Activated CD8-positive, alpha-beta memory T cell treated with anti-CD3 and anti-CD28 coated beads for 1 hour (primary cell): ENCODE measurements at places on chromosomes 3 and 15.

DNA sequence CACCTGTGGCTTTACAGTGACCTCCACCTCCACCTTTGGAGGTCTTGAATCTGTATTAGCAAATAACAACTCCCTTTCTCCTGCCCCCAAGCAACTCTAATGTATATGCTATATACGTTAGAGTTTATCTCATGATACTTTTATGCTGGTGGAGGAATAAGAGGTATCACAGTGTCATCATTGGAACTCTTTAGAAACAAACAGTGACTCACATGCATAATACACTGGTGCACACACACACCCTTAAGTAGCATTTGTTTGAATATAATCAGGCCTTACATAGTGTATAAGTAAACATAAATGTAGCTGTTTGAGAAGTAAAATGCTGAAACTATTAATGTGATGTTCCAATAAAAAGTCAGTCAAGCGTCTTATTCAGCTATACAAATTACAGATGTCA, 280.2 kb upstream of the C2CD4B start:
- DNase-seq = no peak

DNA sequence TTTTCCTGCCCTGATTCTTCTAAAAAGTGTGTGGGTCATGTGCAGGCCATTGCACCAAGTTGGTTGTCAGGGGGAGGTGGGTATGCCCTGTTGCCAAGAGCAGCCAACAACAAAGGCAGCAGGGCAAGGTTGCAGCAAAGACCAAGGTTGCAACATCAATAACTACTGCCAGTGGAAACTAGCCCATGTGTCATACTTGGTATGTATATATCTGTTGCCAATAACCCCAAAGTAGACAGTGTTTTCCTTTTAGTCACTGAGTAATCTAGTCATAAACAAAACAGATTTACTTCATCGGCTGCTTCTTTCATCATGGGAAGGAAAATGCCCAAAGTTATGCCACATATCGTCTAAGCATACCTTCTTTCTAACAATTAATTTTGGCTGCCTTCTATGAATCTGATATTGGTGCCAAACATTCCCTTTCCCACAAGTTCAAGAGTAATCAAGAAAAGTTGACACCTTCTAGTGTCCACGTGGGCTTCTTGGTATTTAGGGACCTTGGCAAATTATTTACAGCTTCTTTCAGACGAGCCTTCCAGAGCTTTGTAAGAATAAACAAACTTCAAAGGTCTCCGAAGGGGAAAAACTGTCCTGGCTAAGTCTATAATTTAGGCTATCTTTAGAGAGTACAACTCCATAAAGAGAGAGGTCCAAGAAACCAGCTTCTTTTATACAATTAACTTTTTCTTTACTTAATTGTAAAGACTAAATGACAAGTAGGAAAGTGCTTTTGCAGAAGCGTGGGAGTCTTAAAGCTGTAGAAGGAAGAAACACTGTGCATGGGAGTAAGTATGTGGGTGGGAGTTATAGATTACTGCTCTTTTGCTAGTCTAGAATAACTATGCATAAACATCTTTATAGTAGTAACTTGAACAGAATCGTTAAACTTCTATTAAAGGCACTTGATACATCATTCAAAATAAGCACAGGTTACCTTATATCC, 10.0 kb upstream of the MBNL1 start:
- peak; percentile 48 for DNase-seq

DNA sequence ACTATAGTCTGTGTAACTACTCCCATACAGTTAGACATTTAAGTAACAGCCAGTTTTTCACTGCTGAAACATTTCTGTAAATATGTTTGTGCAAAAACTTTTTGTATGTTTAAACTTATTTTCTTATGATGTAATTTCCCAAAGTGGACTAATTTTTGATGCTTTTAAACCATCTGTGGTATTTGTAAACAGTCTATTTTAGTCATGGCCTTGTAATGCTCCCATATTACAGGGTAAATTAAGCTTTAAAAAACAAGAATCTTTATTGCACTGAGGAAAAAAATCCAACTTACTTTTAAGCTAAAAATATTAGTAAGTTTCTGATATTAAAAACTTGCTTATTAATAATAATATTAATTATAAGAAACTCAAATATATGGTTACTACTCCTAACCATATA, 13.5 kb downstream of the CCDC14 start:
- no peak for DNase-seq

DNA sequence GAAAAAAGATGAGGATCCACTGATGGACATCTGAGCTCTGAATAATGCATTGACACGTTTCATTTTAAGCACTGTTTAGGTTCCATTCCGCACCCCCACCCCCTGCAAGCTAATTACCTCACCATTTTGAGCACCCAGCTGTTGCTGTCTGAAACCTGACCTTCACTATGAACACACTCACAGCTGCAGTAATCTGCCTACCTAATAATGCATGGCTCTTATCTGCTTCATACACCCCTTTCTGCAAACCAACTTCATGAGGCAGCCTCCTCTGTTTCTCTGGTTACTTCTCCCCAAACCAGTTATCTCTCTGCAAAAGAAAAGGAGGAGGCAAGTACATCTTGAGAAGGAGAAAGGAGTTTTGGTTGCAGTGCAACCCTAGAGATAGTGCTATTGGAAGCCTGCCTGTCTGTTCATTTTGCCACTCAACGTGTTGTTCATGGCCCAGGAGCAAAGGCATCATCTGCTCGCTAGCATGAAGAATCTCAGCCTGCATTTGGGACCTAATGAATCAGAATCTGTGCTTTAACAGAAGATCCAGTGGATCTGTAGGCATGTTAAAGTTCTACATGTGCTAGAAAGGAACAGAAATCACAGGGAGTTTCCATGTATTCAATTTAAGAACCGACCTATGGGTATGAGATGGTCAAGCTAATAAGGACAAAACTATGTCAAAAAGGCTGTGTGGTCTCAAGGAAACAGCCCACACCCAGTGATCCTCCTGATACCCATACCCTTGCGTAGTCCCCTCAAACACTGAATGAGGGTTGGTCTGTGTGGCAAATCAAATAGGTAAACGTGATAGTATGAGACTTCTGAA, 87.2 kb downstream of the MB21D2 start:
- no peak for DNase-seq

GRCh38 chr3:23979569-23979968, 34.5 kb downstream of the NR1D2 start:
- no peak for DNase-seq

GRCh38 chr3:29493109-29493508, 212.2 kb downstream of the RBMS3 start:
- DNase-seq = no peak

DNA sequence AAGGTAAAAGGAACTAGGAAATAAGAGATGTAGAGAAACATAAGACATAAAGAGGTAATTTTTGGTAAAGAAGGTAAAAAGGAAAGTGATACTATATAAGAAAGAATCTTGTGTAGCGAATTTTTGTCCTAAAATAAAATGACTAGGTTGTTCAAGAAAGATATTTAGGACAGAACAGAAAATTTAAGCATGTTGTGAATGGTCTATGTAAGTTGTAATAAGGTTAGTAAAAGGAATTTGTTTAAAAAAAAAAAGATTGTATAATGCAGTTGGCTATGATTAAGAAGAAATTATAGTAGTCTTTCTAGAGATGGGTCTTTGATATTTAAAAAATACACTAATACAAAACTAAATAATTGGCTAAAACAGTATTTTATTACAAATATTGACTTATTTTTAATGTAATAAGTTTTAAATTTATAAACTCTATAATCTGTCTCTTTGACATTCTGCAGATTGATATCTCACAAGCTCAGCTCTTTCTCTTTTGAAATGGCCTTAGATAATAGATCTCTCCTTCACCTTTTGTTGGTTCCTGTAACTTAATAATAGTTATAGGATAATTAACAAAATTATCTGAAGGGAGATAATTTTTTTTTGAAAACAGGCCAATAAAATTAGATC, 3.7 kb upstream of the SLC41A3 start:
- no peak for DNase-seq

GRCh38 chr15:101188637-101189408, 63.0 kb downstream of the CHSY1 start:
- no peak for DNase-seq

DNA sequence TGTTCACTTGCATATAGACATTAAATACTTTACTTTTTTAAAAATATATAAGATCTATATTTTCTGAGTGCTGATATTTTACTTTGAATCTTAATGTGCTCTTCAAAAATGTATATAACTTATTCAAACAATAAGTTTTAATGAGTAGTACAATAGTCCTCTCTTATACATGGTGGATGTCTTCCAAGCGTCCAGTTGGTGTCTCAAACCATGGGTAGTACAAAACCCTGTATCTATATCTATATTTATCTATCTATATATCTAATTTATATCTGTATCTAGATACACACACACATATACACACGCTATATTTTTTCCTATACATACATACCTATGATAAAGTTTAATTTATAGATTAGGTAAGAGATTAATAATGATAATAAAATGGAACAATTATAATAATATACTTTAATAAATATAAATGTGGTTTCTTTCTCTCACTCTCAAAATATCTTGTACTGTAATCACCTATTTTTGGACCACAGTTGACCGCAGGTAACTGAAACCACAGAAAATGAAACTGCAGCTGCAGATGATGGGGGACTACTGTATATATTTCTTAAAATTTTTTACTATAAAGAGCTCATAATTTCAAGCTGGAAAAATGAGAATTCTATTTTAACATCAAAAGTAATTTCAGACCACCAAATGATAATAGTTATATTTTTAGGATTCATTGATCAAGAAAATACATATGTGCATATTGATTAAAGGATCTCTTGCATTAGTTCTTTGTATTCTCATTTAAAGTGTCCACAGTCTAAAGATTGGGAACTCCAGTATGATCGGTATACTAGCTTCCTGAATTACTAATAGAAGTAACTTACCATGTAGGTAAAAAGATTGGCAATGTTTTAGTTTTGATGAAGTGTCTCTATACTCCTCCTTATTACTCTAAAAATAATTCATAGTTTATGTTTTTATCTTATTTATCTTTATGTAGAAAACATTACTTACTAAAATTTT, 215.1 kb upstream of the MLF1 start:
- DNase-seq = no peak

GRCh38 chr15:37885651-37886050, 48.8 kb upstream of the TMCO5A start:
- DNase-seq = no peak

GRCh38 chr15:61879219-61879618, 181.0 kb downstream of the VPS13C start:
- DNase-seq = no peak

- no peak for DNase-seq
Measured at GRCh38 chr3:180690061-180690460, 10.8 kb upstream of the CCDC39 start.

- no peak for DNase-seq
Measured at GRCh38 chr3:37145611-37146010, 28.8 kb downstream of the LRRFIP2 start.

GRCh38 chr3:77773084-77773483, 733.2 kb downstream of the ROBO2 start:
- DNase-seq = no peak

DNA sequence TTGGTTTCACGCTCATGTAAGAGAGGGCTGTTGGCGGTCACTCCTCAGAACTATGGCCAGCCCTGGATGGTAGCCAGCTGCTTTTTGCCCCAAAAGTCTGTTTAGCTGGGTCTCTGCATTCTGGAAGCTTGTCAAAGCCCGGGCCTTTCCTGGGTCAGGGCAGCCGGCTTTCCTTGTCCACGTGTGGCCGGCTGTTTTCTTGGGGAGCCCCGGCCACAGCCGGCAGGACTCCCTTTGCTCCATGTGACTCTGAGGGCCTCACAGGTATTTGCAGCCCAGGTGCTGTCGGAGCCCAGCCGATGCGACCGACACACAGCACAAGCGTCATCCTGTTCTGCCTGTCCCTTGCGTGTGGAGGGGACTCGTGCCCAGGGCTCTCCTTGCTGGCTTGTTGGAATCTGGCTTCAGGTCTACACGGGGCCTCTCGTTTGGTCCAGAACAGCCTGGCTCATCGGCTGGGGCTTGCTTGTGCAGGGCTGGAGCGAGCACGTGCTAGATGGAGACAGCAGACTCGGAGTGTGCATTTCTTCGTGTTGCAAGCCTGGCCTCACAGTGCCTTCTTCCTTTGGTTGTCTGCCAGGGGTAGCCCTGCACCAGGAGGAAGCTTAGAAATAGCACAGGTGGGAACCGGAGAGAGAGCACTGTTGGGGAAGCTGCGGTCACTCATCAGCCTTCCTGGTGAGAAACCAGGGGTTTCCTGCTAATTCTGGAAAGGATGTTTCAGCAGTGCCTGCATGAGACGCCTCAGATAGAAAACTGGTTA, 51.5 kb downstream of the PGPEP1L start:
- DNase-seq = no peak

GRCh38 chr3:53829605-53830004, 16.6 kb downstream of the CHDH start:
- no peak for DNase-seq

DNA sequence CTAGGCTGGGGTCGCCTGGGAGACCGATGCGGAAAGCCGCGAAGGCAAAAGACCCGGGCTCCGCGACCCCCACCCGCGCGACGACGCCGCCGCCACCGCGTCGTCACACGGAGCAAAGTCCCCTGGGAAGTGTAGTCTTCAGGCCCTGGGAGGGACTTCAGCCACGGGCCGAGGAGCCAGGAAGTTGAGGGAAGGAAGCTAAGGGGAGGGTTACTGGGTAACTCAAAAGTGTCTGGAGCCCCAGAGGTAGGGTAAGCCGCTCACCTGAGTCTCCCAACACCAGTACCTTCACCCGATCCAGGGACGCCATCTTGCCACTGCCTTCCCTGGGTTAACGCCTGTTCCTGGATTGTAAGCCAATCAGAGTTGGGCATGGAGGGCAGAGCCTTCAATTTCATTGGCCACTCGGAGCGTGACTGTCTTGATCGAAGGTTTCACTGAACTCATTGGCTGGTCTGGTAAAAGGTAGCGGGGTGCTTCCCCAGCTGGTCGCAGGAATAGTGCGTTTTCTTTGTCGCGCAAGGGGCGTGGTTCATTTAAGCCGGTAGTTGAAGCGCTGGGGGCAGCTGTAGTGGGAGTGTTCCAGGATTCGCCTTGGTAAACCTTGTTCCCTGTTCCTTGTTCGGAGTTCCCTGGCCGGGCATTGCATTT, at the start of the genes GTF2E1 and RABL3:
Gene GTF2E1, plus strand, starts transcription at position 547 of the 651 bp plus-strand sequence. CDS start 7,809 bp downstream, outside the sequence.
Gene RABL3, minus strand, starts transcription at position 319 of the 651 bp plus-strand sequence. Its CDS starts 9 bp downstream, at position 310.
- DNase-seq = peak; percentile 94

DNA sequence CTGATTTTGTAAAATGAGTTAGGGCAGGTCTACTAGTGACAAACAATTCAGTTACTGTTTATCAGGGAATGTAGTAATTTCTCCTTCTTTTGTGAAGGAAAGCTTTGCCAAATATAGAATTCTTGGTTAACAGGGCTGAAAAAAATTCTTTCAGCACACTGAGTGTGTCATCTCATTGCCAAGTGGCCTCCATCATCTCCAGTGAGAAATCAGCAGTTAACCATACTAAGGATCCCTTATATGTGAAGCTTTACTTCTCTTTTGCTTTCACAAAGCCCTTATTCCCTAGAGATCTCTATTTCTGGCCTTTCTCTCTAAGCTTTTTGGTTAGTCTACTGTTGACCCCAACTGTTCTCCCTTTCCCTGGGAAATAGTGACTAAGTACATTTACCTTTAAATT, 269.1 kb downstream of the SCAPER start:
- DNase-seq = no peak

DNA sequence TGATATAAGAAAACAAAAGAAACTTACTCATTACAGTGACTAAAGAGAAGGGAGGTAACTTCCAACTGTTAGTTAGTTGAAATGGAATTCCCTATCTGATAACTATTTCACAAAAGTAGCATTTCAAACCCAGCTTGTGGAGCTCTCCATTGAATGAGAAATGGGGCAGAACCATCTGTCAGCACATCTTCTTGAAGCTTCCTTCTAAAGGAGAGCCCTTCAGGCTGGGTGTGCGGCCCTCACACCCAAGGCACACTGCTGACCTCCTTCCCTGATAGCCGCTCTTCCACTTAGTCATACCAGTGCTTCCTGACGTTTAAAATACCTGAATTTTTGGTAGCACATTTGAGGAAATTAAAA, 28.1 kb upstream of the VEPH1 start:
- DNase-seq = no peak
